Activated CD4-positive, alpha-beta T cell treated with anti-CD3 and anti-CD28 coated beads, Interleukin-2, amount 10 ng/mL, durations not matched to agents 7 days and 5 days (primary cell): ENCODE measurements at places on chromosomes 12 and 14.

GRCh38 chr12:124771462-124772288 is 92.0 kb downstream of the SCARB1 start:
- H3K36me3 ChIP-seq = no peaks in the 10 kb centered on the region
- peaks cover 11% of the 10 kb centered on the region for H3K27me3 ChIP-seq
- peak; percentile 81 for DNase-seq
- peaks cover 35% of the 10 kb centered on the region for H3K4me1 ChIP-seq
- no peak overlapping the region for H3K27ac ChIP-seq

GRCh38 chr14:44463356-44464004 is 43.6 kb downstream of the FSCB start:
- no peak overlapping the region for H3K4me3 ChIP-seq
- no peaks in the 10 kb centered on the region for H3K36me3 ChIP-seq
- no peaks in the 10 kb centered on the region for H3K27me3 ChIP-seq
- no peak for DNase-seq

GRCh38 chr12:50638482-50638880 is 125.4 kb upstream of the ATF1 start:
- peaks cover 47% of the 10 kb centered on the region for H3K4me1 ChIP-seq
- DNase-seq = no peak
- peaks cover 21% of the 10 kb centered on the region for H3K36me3 ChIP-seq
- H3K27ac ChIP-seq = no peak overlapping the region

DNA sequence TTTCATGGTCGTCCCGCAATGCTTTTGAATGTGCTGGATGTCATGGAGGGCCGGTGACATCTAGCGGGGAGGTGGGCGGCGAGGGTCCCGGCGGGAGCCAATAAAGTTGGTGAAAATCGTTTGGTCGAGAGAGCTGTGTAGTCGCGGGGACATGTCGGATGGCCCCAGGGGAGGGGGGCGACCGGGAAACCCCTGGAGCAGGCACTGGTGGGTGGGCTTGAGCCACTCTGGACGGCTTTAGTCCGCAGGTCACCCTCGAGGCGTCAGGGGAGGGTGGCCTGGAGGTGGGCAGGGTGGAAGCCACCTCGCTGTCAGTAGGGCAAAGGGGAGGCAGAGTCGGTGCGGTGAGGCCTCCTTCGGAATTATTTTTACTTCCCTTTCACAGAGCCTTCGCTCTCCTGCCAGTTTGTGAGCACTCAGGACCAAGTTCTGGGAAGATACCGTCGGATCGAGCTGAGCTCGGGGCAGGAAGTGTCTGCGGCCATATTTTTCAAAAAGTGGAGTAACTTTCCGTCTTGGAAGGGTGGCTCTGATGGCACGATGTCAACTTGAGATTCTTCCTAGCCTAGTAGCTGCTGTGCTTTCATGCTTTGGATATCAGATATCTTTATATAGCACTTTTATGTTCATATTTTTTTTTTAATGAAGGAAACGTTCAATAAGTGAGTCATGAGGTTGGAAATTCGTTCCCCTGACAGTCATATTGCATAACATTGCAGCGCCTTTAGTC is 28.2 kb downstream of the WBP11 start:
- peak overlapping the region; percentile 98 for H3K27ac ChIP-seq
- H3K4me3 ChIP-seq = peak overlapping the region; percentile 96
- peaks cover 43% of the 10 kb centered on the region for H3K4me1 ChIP-seq
- DNase-seq = peak; percentile 28
- no peaks in the 10 kb centered on the region for H3K27me3 ChIP-seq
- H3K36me3 ChIP-seq = peaks cover 22% of the 10 kb centered on the region

DNA sequence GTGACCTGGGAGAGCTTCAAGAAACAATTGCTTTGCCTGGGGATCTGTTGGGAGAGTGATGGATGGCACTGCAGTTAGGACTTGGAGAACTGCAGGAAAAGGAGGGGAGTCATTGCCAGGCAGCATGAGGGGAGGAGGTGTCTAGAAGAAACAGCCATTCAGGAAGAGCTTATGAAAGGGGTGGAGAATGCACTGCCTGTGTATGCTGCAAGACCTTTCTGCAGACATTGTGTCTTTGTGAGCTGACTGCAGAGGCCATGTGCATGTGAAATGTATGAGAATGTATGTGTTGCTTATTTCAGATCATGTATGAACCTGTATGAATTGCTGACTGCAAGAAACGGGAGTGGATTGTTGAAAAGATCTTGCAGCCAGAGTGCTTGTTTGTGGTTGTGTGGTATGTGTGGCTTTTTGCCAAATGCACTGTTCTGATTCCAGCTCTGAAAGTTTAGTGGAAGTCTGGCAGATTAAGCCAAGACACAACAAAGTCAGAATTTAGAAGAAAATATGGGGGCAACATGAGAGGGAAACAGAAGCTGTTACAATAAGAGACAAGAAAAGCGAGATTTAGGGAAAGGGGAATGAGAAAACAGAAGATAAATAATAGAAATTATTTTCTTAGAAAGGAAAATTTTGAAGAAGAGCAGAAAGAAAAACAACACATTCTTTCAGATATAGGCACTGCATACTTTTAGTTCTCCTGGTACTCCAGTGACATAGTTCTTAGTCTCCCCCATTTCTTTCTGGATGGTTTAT is 9.8 kb upstream of the RIMKLB start:
- H3K36me3 ChIP-seq = no peaks in the 10 kb centered on the region
- H3K4me1 ChIP-seq = peaks cover 3% of the 10 kb centered on the region
- peaks cover 22% of the 10 kb centered on the region for H3K27me3 ChIP-seq
- no peak overlapping the region for H3K4me3 ChIP-seq
- H3K27ac ChIP-seq = no peak overlapping the region

- H3K27ac ChIP-seq = no peak overlapping the region
- no peaks in the 10 kb centered on the region for H3K27me3 ChIP-seq
- no peak overlapping the region for H3K4me3 ChIP-seq
Observed at GRCh38 chr12:38156497-38157245, 159.9 kb upstream of the ALG10B start.

DNA sequence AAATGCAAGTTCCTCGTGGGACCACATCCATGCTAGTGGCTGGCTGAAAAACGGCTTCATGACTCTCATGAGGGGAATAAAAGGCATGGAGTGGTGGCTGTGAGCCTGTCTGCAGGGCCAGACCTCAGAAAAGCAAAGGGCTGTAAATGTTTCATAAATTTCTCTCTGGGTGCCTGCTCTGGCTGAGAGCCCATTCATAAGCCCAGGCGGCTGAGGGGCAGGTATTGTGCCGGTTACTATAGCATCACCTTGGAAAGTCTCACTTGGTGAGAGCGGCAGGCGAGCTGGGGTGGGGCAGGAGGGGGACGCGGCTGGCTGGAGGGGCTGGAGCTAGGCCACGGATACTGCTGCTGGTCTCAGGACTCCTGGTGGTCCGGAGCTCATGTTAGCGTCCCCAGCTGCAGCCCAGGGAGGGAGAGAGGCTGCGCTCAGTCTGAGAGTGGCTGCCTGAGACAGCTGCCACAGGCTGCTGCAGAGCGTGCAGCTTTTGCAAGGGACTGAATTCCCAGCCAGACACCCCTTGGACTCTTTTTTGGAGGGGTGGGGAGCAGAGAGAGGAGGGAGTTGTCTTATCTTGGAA is at the start of gene SLC17A8:
TSS of gene SLC17A8 (plus strand) at position 431 of the 580 bp plus-strand sequence. CDS start 318 bp downstream, outside the sequence.
- no peak within 1 kb of the TSS for H3K4me3 ChIP-seq
- no peaks in the 10 kb centered on the region for H3K36me3 ChIP-seq
- H3K27me3 ChIP-seq = peaks cover 32% of the 10 kb centered on the region
- no peaks in the 10 kb centered on the region for H3K4me1 ChIP-seq
- no peak within 1 kb of the TSS for H3K27ac ChIP-seq

DNA sequence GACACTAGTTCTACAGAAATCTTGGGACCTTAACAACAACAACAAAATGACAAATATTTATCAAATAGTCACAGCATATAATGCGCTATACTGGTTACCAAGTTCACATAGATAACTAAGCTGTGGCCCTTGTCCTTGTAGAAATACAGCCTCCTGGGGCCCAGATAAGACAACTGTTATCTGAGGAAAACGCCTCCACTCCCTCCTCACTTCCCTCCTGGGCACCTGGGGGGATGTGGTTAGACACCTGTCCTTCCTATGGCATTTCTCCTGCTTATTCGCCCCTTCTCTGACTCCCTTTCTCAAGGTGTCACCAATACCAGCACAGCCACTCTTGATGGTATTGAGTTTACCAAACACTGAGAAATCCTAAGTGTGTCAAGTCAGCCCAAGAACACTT is 419.4 kb downstream of the RAD51B start:
- H3K36me3 ChIP-seq = peaks cover 2% of the 10 kb centered on the region
- no peak overlapping the region for H3K27ac ChIP-seq
- no peaks in the 10 kb centered on the region for H3K27me3 ChIP-seq
- no peaks in the 10 kb centered on the region for H3K4me1 ChIP-seq
- DNase-seq = no peak

DNA sequence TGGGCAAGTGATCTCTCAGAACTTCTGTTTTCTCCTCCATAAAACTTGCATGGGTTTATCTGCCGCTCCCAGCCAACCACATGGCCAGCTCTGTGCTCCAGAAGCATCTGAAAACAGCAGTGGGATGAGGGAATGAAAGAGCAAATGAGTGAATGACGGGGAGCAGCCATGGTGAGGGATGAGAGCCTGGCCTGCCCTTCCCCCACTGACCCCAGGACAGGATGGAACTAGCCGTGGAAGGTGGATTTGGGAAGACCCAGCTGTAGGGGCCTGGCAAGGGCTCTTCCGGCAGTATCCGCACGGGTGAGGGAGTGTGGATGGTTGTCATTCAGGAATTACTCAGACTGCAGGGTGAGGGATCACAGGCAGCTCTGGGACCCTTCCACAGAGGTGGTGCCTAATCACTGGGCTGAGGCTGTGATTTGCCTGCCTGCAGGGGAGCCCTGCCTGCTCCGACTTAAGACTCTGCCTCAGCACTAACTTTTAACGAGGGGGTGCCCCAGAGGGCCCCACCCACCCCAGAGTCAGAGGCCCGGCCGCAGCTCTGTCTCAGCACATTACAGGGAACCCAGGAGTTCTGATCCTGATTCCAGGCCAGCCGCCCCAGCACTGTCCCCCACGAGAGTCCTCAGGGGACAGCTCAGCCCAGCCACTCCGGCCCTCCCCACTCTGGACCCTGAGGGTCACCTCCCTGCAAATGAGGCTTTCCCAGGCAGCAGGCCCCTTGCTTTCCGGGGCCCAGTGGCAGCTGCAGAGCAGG is 136.8 kb upstream of the C14orf180 start:
- H3K4me3 ChIP-seq = no peak overlapping the region
- H3K27me3 ChIP-seq = peaks cover 1% of the 10 kb centered on the region
- H3K4me1 ChIP-seq = no peaks in the 10 kb centered on the region
- H3K27ac ChIP-seq = no peak overlapping the region
- no peaks in the 10 kb centered on the region for H3K36me3 ChIP-seq
